ENCODE measurements at places on chromosomes 12 and 14.

DNA sequence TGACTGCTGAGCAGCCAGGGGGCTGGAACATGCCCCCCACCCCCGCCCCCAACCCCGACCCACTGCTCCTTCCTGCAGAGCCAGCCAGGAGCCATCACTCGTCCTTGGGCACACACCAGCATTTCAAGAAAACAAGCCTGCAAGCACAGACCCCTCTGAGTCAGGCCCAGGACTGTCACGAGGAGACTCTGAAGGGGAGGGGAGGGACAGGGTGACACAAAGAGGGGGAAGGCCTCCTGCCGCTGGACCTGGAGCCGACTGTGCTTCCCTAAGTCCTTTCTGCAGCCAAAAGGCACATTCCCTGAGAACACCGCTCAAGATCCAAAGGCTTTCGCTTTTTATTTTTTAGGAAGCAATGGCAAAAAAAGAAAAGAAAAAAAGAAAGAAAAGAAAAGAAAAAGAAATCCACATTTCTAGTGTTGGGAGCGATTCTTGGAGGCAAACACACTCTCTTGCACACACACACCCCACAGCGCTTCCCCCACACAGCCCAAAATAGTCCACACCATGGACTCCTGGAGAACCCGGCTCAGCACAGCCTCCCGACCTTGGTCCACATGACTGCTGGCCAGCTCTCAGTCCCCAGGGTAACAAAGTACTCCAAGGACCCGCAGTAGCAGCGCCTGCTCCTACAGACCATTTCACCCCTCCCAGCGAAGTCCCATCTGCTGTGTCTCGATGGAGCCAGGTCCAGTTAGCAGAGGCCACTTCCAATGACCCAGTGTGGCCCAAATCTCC is 101.7 kb downstream of the DPF3 start:
- DNase-seq = no peak

GRCh38 chr12:210277-211141 is 3.4 kb downstream of the SLC6A12 start:
- DNase-seq = no peak

- no peak for DNase-seq
These were observed 2.1 kb downstream of the NIN start for GRCh38 chr14:50828721-50829488.

DNA sequence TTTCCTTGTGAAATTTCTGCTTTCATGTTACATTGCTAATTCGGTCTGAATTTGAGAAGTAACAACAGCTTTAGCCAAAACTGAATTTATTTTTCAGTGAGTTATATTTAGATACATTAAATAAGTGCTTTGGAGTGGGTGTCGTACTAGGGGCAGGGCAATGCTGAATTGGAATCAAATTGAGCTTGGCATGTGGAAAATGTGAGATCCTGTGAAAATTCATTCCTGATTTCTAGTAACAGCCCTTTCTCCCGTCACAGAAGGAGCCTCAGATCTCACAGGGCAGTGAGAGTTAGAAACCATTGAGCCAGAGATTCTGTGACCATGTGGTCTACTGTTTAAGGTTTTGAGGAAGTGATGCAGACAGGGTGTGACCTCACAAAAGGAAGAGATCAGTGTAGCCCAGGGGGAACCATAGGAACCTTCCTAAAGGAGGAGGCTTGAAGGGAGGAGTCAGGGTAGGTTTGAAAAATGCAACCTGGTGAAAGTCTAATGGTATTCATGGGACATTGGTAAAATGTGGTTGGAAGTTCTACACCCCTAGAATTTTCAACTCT is 1136.8 kb downstream of the AACS start:
- DNase-seq = no peak

DNA sequence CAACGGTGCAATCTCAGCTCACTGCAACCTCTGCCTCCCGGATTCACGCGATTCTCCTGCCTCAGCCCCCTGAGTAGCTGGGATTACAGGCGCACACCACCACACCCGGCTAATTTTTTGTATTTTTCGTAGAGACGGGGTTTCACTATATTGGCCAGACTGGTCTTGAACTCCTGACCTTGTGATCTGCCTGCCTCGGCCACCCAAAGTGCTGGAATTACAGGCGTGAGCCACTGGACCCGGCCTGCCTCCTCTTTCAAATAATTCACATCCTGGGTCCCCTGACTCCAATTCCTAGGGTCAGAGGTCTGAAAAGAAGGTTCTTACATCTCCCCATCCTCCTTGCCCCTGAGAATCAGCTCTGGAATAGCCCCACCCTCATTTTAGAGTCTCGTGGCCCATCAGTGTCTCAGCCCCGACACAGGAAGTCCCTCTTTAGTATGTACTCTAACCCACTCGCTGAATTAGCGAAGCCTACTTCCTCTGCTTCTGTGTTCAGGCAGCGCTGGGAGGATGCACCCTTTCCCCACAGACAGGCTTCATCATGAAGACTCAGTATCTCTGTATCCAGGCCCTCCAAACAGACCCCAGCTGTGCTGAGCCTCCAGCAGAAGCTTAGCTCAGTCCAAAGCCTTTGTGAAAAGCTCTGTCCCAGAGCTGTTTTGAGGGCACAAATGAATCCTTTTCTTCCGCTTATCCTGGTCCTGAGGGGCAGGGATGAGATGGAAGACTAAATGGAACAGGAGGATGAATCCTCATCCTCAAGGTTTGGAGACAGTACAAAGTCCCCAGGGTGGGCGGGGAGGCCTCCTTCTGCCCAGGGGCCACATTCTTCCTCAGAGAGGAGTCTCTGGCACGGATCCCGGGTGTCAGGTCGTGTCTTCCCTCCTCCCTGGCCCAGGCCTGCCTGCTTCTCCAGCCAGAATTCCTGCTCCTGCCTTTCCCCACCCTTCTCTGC is 3.5 kb downstream of the LPAR5 start:
- peak; percentile 52 for DNase-seq

GRCh38 chr12:12349711-12350665 is at the start of gene MANSC1:
Gene MANSC1, minus strand, starts transcription at chr12:12350242. Its CDS starts 6,928 bp downstream, at chr12:12343314.
- DNase-seq = peak; percentile 42

DNA sequence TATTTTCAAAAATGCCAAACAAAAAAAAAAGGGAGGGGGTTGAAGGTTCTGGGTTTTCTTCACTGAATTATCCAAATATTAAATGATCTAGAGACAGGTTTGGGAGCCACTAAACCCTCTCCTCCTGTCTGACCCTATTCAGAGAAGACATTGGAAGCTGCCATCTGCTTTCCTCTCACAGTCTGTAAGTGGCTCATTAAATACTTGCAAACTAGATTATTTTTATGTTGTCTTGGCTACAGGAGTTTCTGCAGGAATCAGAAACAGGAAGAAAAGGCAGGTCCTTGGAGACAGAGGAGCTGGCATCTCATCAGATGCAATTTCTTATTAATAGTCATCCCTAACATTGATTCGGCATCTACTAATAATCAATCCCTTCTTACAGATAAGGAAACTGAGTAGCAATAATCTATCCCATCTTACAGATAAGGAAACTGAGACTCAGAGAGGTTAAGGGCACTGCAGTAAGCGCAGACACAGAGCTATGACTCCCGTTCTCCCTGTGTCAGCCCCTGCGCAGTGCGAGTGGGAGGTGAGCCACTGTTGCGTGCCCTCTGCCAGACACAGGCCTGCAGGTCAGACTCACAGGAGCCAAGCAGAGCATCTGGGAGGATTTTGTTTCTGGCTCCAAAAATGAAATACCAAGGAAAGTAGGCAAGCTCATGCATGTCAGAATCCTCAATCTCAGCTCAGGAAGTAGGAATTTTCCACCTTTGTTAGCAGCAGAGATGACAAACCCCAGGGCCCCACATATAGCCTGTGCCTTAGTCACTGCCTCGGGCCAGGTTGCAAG is 11.0 kb downstream of the BDKRB2 start:
- DNase-seq = no peak

DNA sequence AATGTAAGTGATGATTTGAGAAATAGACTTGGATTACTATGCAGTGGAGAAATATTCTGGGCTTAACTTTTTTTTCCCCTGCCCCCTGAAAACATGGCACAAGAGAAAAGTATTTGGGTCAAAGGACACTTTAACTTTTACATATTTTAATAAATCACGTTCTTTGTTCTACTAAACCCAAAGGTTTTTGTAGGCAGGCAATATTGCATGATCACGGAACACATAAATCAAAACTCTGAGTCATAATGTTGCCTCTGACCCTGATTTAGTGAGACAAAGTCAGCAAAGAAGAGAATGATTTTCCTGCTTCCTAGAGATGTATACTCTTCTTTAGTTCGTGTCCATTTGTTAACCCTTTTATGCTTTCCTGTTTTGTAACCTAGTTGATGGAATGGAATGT is 38.0 kb downstream of the ABCD2 start:
- no peak for DNase-seq

DNA sequence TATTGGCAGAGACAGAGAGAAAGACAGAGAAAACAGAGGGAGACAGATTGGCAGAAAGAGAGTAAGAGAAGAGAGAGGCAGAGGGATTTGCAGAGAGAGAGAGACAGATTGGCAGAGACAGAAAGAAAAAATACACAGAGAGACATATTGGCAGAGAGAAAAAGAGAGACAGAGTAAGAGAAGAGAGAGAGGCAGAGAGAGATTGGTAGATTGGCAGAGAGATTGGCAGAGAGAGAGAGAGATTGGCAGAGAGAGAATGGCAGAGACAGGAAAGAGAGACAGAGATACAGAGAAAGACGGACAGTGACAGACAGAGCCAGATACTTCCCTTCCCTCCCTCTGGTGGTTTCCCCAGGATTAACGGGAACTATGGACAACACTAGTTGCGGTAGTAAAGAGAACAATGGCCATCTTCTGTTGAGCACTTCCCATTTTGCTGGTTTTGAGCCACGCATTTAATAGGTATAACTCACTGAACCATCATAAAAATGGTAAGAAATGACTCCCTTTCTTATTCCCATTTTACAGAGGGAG is 2.6 kb upstream of the NOS1 start:
- DNase-seq = no peak

DNA sequence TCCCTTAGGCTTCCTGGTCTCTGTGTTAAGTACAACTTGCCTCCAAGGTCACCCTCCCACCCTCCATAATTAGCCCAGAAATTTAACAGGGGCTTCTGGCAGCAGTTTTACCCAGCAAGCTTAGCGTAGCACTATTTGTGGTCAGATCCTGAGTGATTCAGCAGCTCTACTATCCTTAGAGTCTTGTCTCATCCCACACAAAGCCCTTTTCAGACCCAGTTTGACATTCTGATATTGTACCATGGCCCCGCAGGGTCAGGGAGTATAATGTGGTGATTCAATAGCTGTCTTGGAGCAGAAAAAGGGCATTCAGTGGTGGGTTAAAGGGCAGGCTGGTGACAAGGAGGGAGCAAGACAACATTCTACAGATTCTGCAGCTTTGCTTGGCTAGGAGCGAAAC is 153.8 kb upstream of the DDHD1 start:
- no peak for DNase-seq

GRCh38 chr14:23608454-23608853 is 27.7 kb upstream of the DHRS2 start:
- DNase-seq = no peak

GRCh38 chr12:106149096-106149784 is 10.5 kb upstream of the NUAK1 start:
- no peak for DNase-seq

DNA sequence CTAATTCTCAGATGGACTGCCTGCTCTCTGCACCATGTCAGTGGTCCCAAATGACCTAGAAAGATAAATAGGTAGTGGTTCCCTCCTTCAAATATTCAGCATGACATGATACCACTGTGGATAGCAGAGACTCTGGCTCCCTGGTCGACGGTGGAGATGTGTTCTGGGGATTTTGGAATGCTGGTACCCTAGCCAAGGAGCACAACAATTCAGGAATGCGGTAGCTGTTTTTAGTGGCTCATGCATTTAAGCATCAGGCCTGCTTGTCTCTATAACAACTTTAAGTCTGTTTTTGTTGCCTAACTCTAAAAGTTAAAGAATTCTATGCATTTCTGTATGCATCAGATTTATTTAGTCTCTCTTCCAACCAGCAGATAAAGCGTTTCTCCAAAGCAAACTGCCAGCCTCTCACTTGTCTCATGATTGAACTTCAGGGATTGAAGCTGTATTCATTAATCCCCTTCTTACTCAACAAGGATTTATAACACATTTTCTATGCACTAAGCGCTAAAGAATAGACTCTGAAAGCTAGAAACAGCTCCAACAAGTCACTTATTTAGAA is 164.9 kb upstream of the BMP4 start:
- no peak for DNase-seq

DNA sequence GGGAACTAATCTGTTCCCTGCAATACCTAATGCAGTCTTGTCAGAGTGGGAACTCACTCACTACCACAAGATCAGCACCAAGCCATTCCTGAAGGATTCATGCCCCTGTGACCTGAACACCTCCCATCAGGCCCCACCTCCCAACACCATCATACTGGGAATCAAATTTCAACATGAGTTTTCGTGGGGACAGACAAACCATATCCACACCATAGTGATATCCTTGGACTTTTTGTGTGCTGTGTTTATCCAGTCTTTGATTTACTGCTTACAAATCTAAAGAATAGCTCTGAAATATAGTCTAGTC is 243.5 kb downstream of the FBXL14 start:
- DNase-seq = no peak

GRCh38 chr14:100786576-100787219 is 39.2 kb upstream of the MEG3 start:
- DNase-seq = no peak

DNA sequence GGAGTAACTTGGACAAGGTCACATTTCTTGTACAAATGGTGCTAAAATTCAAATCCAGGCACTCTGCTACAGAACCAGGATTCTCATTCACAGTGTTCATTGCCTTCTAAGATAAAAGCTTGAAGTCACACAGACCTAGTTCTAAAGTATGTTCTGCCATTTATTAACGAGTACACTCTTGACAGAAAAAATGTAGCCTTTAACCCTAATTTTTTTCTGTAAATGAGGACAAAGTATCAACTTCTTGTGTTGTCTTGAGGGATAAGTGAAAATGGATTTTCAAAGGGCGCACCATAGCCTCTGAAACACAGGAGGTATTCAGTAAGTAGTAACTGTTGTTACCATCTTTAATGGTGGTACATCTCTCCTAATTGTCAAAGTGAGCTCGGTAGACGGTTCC is 379.8 kb upstream of the FLRT2 start:
- no peak for DNase-seq

GRCh38 chr12:13316587-13317246 is 120.2 kb downstream of the EMP1 start:
- no peak for DNase-seq

DNA sequence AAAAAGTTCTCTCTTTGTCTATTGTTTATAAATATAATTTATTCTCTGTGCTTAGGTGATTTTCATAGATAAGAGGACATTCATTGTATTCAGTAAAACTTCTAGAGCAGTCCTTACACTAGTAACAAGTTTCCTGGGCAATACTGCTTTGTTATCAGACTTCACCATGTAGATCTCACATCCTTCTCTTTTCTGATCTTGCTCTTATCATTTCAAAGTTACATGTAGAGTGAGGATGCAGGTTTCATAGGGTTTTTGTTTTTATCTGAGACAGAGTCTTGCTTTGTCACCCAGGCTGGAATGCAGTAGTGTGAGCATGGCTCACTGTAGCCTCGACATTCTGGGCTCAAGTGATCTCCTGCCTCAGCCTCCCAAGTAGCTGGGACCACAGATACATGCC is 789.5 kb downstream of the DIO2 start:
- DNase-seq = no peak

GRCh38 chr12:73106296-73106695 is 834.1 kb downstream of the TRHDE start:
- DNase-seq = no peak

All from stimulated activated CD4-positive, alpha-beta T cell treated with anti-CD3 and anti-CD28 coated beads, Interleukin-4, amount 100 ng/mL, for 24 hours (primary cell).